Naive thymus-derived CD8-positive, alpha-beta T cell (primary cell): ENCODE measurements at places on chromosomes 5 and 9.
A peak's percentile ranks its signal among the peaks of the same experiment; 100 is the strongest.

DNA sequence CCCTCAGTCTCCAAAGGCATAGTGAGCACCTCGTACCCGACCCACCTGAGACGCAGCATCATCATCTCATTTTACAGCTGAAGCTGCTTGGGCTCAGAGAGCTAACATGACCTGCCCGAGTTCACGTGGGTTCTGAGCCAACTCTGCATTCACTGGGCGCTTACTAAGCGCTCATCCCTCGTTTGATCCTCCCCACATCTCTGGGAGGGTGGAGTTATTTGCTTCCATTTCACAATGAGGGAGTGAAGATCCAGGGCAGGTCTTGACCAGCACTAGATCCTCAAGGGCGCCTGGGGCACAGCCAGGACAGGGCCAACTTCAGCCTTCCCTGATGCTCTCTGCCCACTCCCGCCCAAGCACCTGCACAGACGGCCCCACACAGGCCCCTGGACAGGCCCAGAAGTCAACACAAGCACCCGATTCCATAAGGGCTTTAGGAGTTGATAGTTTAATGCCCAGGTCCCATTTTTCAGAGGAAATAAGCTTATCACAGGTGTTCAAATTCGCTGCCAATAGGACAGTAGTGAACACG is 80.8 kb downstream of the HRH2 start:
- no peak for DNase-seq
- no peaks in the 10 kb centered on the region for H3K4me1 ChIP-seq
- no peak overlapping the region for H3K27ac ChIP-seq
- peaks cover 48% of the 10 kb centered on the region for H3K27me3 ChIP-seq
- H3K4me3 ChIP-seq = no peak overlapping the region

GRCh38 chr5:132662925-132663770 is 5.2 kb downstream of the IL13 start:
- no peak overlapping the region for H3K4me3 ChIP-seq
- DNase-seq = no peak
- H3K27me3 ChIP-seq = no peaks in the 10 kb centered on the region
- H3K27ac ChIP-seq = peak overlapping the region; percentile 27
- no peaks in the 10 kb centered on the region for H3K36me3 ChIP-seq
- H3K4me1 ChIP-seq = peaks cover 10% of the 10 kb centered on the region

GRCh38 chr5:20276959-20277263 is 288.9 kb upstream of the CDH18 start:
- H3K27me3 ChIP-seq = no peaks in the 10 kb centered on the region
- H3K27ac ChIP-seq = no peak overlapping the region
- no peak overlapping the region for H3K4me3 ChIP-seq
- H3K4me1 ChIP-seq = no peaks in the 10 kb centered on the region
- no peak for DNase-seq

DNA sequence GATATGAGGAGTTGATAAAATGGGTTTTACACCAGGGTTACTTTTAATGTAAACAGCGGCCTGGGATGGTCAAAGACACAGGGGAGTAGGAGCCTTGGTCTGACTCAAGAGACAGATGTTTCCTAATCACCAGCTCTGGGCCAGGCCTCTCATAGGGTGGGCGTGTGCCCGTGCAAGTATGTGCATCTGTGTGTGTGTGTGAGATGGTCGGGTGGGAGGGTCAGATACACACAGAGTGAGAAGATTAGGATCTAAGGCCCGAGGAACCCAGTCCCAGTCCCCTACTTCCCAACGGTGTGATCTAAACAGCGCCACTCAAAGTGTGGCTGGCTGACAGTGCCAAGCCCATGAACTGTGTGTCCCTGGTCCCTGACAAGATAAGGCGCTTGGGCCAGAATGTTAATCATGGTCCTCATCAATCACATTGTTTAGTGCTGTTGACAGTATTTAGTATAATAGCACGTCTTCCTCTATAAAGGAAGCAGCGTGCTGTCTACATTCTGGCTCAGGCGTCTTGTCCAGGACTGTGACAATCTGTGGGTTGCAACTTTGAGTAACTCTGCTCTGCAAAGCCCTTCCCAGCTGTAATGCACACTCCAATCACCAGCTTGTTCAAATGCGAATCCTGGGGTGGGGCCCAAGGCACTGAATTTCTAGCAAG is 173.7 kb downstream of the DAB2IP start:
- DNase-seq = no peak
- H3K4me1 ChIP-seq = no peaks in the 10 kb centered on the region
- H3K4me3 ChIP-seq = no peak overlapping the region
- no peak overlapping the region for H3K27ac ChIP-seq

DNA sequence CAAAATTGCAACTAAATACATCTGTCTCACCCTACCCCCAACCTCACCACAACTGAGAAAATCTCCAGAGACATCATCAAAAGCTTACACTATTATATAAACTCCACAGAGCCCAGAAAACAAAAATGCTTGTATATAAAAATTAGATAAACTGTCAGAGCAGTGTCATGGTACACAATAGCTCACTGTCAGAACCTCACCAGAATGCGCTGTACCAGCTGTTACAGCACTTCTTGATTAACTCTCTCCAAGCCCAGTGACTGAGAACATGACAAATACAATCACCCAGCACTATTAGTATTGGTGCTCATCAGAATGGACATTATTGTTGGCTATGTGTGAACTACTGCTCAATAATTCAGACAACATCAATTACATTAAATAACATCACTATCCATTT is 65.7 kb downstream of the ZDHHC21 start:
- H3K4me3 ChIP-seq = no peak overlapping the region
- peaks cover 4% of the 10 kb centered on the region for H3K4me1 ChIP-seq
- no peaks in the 10 kb centered on the region for H3K27me3 ChIP-seq
- no peak overlapping the region for H3K27ac ChIP-seq
- peaks cover 27% of the 10 kb centered on the region for H3K36me3 ChIP-seq
- no peak for DNase-seq

- no peak overlapping the region for H3K27ac ChIP-seq
- H3K27me3 ChIP-seq = no peaks in the 10 kb centered on the region
- DNase-seq = no peak
- no peaks in the 10 kb centered on the region for H3K36me3 ChIP-seq
Observed at GRCh38 chr5:168300326-168301182, 9.1 kb downstream of the WWC1 start.

DNA sequence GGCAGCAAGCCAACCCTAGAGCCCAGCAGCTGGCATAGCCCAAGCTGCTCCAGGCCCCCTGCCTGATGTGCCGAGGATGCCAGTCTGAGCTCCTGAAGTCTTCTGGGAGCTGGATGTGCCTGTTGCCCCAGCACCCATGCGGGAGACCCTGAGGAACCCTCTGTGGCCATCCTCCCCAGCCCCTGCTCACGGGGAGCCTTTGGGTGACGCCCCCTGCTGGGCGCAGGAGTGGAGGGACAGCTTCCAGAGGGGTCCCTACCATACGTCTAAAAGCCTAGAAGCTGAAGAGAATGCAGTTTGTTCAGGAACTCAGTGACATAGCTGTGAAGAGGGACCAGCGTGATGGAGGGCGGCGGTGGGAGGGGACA is 33.1 kb upstream of the MVB12B start:
- no peaks in the 10 kb centered on the region for H3K36me3 ChIP-seq

- H3K36me3 ChIP-seq = no peaks in the 10 kb centered on the region
- peaks cover 13% of the 10 kb centered on the region for H3K4me1 ChIP-seq
Observed at GRCh38 chr5:151577566-151577965, 13.6 kb downstream of the FAT2 start.

- no peak overlapping the region for H3K27ac ChIP-seq
- H3K4me1 ChIP-seq = no peaks in the 10 kb centered on the region
- no peak overlapping the region for H3K4me3 ChIP-seq
- H3K27me3 ChIP-seq = no peaks in the 10 kb centered on the region
- H3K36me3 ChIP-seq = no peaks in the 10 kb centered on the region
Observed at GRCh38 chr5:52859628-52860027, 71.9 kb downstream of the ITGA1 start.

DNA sequence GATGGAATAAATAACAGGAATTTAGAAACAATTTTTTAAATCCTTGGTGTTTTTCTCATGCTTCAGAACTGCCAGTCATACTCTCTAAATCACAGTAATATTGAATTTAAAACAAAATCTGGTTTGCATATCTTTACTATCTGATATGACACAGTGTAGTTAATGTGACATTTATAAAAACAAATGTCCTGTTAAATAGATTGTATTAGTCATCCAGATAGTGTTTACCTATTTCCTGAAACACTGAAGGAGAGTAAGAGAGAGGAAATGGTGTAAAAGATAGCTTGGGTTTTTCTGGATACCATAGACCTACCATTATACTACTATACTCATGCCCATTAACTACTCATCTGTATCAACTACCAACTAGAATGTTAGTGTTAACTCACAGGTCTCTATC is 292.3 kb downstream of the MAN2A1 start:
- no peaks in the 10 kb centered on the region for H3K36me3 ChIP-seq
- peak overlapping the region; percentile 72 for H3K27ac ChIP-seq
- no peak for DNase-seq

GRCh38 chr9:129240581-129241211 is 62.6 kb upstream of the IER5L start:
- no peak overlapping the region for H3K4me3 ChIP-seq
- H3K27me3 ChIP-seq = no peaks in the 10 kb centered on the region
- peak overlapping the region; percentile 48 for H3K27ac ChIP-seq
- no peak for DNase-seq
- H3K4me1 ChIP-seq = peaks cover 54% of the 10 kb centered on the region
- no peaks in the 10 kb centered on the region for H3K36me3 ChIP-seq

GRCh38 chr5:158461240-158461854 is 602.4 kb upstream of the CLINT1 start:
- DNase-seq = no peak
- no peak overlapping the region for H3K4me3 ChIP-seq
- no peaks in the 10 kb centered on the region for H3K27me3 ChIP-seq
- no peak overlapping the region for H3K27ac ChIP-seq

- H3K4me3 ChIP-seq = no peak overlapping the region
- H3K36me3 ChIP-seq = no peaks in the 10 kb centered on the region
- H3K27ac ChIP-seq = peak overlapping the region; percentile 40
- DNase-seq = no peak
Observed at GRCh38 chr9:131677444-131678180, 62.3 kb downstream of the RAPGEF1 start.

GRCh38 chr5:132055808-132056609 is 4.4 kb upstream of the IL3 start:
- H3K4me3 ChIP-seq = peak overlapping the region; percentile 53
- H3K27ac ChIP-seq = peak overlapping the region; percentile 65
- H3K27me3 ChIP-seq = no peaks in the 10 kb centered on the region

DNA sequence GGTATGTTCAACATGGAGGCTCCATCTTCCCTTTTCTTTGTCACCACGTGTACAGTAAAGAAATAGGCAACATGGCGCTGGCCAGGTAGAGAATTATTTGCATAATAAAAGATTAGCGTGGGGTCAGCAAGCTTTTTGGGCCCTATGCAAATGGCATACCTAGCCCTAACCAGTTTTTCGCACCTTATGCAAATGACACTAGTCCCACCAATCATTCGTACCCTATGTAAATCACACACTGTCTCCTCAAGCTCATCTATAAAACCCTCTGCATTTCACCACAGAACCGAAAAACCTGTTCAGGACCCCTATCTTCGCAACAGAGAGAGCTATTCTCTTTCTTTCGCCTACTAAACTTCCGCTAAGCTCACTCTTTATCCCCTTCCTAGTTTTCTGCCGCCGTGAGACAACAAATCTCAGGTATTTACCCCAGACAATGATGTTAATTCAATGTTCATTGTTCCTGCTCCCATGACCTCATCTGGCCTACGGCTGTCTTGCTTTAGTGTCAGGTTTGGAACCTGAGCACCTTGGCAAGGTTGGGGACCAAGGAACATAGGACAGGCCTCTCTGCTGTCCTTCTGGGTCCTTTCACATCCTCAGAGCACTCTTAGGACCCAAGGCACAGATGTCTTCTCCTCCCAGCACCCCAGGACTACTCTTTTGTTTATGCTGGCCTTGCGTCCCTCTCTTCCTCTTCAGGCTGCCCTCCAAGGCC is 180.7 kb upstream of the RAI14 start:
- DNase-seq = no peak
- peaks cover 7% of the 10 kb centered on the region for H3K4me1 ChIP-seq
- no peaks in the 10 kb centered on the region for H3K36me3 ChIP-seq
- H3K27me3 ChIP-seq = peaks cover 10% of the 10 kb centered on the region
- no peak overlapping the region for H3K27ac ChIP-seq

- no peak overlapping the region for H3K4me3 ChIP-seq
- H3K27ac ChIP-seq = no peak overlapping the region
- H3K27me3 ChIP-seq = peaks cover 3% of the 10 kb centered on the region
- DNase-seq = no peak
- no peaks in the 10 kb centered on the region for H3K36me3 ChIP-seq
- no peaks in the 10 kb centered on the region for H3K4me1 ChIP-seq
Observed at GRCh38 chr5:169286572-169287300, 14.2 kb downstream of the SLIT3 start.

DNA sequence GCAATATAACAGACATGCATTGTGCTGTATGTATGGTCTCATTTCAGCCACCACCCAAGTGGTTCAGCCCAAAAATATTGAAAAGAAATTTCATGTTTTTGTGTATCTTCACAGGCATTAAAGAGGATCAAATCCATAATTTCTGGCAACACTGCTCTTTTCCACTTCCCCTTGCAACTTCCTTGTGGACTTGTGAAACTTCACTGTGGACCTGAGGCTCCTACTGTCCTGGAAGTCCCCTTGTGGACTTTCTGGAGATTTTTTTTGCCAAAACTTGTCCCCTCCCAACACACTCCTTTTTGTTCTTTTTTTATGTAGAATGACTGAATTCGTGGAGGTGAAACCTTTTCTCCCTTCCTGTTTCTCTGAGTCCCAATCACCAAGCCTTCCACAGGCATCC is 14.3 kb downstream of the OTULINL start:
- peaks cover 87% of the 10 kb centered on the region for H3K4me1 ChIP-seq
- H3K27ac ChIP-seq = peak overlapping the region; percentile 21
- no peaks in the 10 kb centered on the region for H3K36me3 ChIP-seq
- peak overlapping the region; percentile 73 for H3K4me3 ChIP-seq
- no peak for DNase-seq

DNA sequence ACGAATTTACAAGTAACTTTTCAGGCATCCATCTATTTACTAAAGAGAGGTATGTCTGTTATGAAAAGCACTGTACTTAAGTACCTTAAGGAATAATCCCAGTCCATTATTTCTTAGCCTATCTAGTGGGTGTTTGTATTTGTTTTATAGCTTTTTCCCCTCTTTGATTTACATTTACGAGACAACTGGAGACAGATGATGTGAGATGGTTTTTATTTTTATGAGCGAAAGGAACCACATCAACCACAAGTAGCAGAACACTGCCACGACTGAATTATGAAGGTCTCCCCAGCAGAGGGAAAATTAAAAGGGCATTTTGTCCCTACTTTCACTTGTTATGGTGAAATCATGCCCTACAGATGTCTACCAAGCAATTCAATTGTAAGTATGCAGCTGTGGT is 357.8 kb downstream of the NFIB start:
- H3K36me3 ChIP-seq = no peaks in the 10 kb centered on the region
- no peaks in the 10 kb centered on the region for H3K4me1 ChIP-seq
- H3K27me3 ChIP-seq = no peaks in the 10 kb centered on the region
- DNase-seq = no peak
- no peak overlapping the region for H3K27ac ChIP-seq

DNA sequence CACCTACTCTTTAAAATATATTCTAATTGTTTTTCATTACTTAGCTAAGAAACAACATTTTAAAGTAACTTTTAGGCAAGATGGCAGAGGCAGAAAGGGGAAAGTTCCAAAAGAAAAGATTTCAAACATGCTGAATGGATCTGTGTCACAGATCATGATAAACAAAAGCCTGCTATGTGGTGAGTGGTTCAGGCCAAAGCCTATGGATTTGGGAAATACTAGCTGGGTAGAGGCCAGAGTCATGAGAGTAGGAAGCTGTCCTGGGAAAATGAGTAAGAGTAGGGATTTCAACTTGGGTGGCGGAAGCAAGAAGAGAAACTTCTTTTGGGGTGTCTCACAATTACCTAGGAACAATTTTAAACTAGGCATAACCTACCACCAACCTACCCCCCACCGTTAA is 68.7 kb upstream of the GRHPR start:
- H3K27me3 ChIP-seq = no peaks in the 10 kb centered on the region
- no peak for DNase-seq
- no peak overlapping the region for H3K4me3 ChIP-seq
- peaks cover 80% of the 10 kb centered on the region for H3K36me3 ChIP-seq
